ENCODE measurements at places on chromosomes 13 and 19. TPM values are rescaled to one million over a fixed set of nuclear protein-coding genes. Genes with fewer than 3 reads are reported as not detected.

The C1QTNF9 gene
- total RNA-seq = not detected

The NFKBIB gene
- 8.9 TPM for total RNA-seq

The MCF2L gene
- total RNA-seq = under 0.01 TPM

The AMER2 gene
- total RNA-seq = not detected

The TPTE2 gene
- total RNA-seq = not detected

The SIN3B gene
- total RNA-seq = 60.9 TPM

The ZNF283 gene
- total RNA-seq = 22.9 TPM

The CBY2 gene
- total RNA-seq = not detected

The CEACAM1 gene
- total RNA-seq = not detected

The FGF22 gene
- not detected for total RNA-seq

The ZNF600 gene
- total RNA-seq = 3.0 TPM

The CCL25 gene
- total RNA-seq = not detected

The MAP4K1 gene
- not detected for total RNA-seq

The ZNF175 gene
- 7.7 TPM for total RNA-seq

The DYRK1B gene
- 8.6 TPM for total RNA-seq

The ZNF439 gene
- 8.9 TPM for total RNA-seq

The OR7A5 gene
- not detected for total RNA-seq

The PRX gene
- 1.2 TPM for total RNA-seq

The ZNF566 gene
- total RNA-seq = 11.4 TPM

The THSD1 gene
- total RNA-seq = 12.1 TPM

The KLC3 gene
- not detected for total RNA-seq

The SKA3 gene
- total RNA-seq = 4.4 TPM

The GPR4 gene
- not detected for total RNA-seq

The SYNE4 gene
- total RNA-seq = not detected

The NLRP4 gene
- not detected for total RNA-seq

The SELENOV gene
- not detected for total RNA-seq

The CD70 gene
- not detected for total RNA-seq

The SH2D3A gene
- total RNA-seq = not detected

The C19orf38 gene
- 0.30 TPM for total RNA-seq

The CLEC11A gene
- total RNA-seq = 68.0 TPM

The CTXN1 gene
- total RNA-seq = 9.5 TPM

The UGGT2 gene
- total RNA-seq = 98.9 TPM

The LSR gene
- total RNA-seq = 0.59 TPM

The IL4I1 gene
- total RNA-seq = 2.1 TPM

The U2AF1L4 gene
- total RNA-seq = 9.8 TPM

The ZNF433 gene
- 4.2 TPM for total RNA-seq

The ZNF426 gene
- total RNA-seq = 21.5 TPM

The INSR gene
- 15.7 TPM for total RNA-seq

The RFXAP gene
- total RNA-seq = 3.3 TPM

The C19orf67 gene
- not detected for total RNA-seq

The OR7D2 gene
- total RNA-seq = not detected

The SPTBN4 gene
- total RNA-seq = 0.97 TPM

The SYDE1 gene
- 44.0 TPM for total RNA-seq

The ZNF419 gene
- 21.7 TPM for total RNA-seq

The SMAD9 gene
- 5.9 TPM for total RNA-seq

The PARP4 gene
- 66.1 TPM for total RNA-seq

The TNFRSF19 gene
- 2.4 TPM for total RNA-seq

The PCDH17 gene
- total RNA-seq = 0.60 TPM

The PRR20B gene
- total RNA-seq = not detected

The ATP4A gene
- total RNA-seq = not detected

The CD22 gene
- total RNA-seq = 0.55 TPM

The ATP8B3 gene
- 0.89 TPM for total RNA-seq

The PSG11 gene
- not detected for total RNA-seq

The BEST2 gene
- not detected for total RNA-seq

The SPHK2 gene
- total RNA-seq = 8.2 TPM

The RUVBL2 gene
- total RNA-seq = 217 TPM
